ENCODE measurements at places on chromosomes 12 and 14.

DNA sequence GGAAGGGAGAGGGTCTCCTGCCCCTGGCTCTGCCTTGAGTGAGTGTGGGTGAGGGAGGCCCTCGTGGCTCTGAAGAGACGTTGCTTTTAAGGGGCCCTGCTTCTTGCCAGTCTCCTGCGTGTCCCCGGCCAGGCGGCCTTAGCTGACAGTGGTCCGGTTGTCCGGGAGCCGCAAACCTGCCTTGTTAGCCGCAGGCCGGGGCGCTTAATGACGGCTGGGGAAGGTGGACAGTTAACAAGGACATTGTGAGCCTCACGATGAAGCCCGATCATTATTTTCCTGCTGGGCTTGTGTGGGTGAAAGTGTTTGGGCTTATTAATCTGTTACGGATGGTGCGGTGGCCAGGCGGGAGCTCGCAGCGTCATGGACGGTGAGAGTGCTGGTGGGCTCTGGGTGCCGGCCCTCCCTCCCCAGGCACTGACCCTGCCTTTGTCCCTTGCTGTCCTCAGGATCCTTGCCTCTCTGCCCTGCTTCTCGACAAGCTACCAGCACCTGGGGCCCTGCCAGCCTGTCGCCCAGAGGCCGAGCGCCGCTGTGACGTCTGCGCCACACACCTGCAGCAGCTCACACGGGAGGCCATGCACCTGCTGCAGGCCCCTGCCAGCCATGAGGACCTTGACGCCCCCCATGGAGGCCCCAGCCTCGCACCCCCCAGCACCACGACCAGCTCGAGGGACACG, 13.3 kb downstream of the KIF26A start:
- no peak for DNase-seq

DNA sequence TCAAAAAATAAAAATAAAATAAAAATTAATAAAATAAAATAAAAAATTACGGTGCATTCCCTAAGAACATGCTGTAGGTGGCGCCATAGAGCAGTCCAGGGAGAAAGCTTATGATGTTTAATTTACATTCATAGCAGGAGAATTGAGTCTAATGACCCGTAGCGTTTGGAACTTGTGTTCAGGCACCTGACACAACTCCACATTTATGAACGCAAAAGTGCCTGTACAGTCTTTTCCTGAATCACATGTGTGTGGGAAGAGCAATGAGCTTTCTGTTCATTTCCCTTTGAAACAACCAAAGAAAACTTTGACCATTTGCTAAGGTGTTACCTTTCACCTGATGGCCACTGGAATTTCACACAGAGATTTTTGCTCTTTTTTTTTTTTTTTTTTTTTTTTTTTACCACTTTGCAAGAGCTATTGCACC, 60.6 kb upstream of the KCNA1 start:
- no peak for DNase-seq

GRCh38 chr14:82897469-82898308, 1364.0 kb upstream of the SEL1L start:
- no peak for DNase-seq

DNA sequence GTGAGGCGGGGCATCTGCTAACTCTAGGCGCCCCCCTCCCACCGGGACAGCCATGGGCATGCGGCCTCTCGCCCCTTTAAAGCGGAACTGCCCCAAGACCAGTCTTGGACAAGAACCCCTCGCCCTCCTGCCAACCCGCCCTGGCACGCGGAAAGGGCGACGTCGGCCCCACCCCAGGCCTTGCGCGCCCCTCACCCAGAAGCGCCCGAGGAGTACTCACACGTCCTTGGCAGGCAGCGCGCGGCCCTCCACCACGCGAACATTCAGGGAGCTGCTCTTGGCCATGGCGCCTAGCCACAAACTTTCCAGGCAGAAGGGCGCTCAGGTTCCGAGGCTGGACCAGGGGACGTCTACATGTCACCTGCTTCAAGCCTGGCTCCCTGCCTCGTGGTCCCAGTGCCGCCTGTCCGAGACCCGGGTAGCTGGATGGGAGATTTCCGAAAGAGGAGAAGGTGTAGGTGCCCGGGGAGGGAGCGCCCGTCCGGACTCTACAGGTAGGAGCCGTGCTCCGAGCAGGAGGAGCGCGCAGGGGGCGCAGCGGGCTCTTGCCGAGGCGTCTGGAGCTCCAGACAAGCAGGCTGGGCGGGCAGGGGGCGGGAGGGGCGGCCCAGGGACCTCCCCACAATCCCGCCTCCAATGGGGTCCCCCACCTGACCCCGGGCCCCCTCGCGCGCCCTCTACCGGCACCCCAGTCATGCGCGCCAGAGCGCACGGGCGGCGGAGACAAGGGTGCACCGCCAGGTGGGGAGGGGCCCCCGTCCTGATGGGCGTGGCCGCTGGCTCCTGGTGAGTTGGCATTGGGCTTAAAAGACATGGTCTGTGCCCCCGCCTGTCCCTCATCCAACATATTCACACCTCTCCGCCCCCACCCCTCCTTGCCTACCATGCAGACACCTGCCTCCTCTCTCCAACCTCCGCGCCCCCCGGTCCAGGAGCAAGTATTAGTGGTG, at the start of gene RASAL1:
RASAL1 (minus strand) TSS at position 584 of the 950 bp plus-strand sequence; CDS start at position 285, 299 bp downstream.
- no peak for DNase-seq

GRCh38 chr14:50347521-50347920, 35.4 kb downstream of the DMAC2L start:
- DNase-seq = no peak

- DNase-seq = no peak
Measured at GRCh38 chr12:24475337-24475736, 473.6 kb downstream of the BCAT1 start.

- no peak for DNase-seq
Measured at GRCh38 chr14:24325963-24326362, 8.9 kb downstream of the ADCY4 start.
